ENCODE measurements at places on chromosomes 11 and 22.
A peak's percentile ranks its signal among the peaks of the same experiment; 100 is the strongest.

- DNase-seq = no peak
Measured at GRCh38 chr11:40285558-40285957, 1173.9 kb downstream of the LRRC4C start.

GRCh38 chr22:23774114-23774921, 1.7 kb downstream of the MMP11 start:
- no peak for DNase-seq

DNA sequence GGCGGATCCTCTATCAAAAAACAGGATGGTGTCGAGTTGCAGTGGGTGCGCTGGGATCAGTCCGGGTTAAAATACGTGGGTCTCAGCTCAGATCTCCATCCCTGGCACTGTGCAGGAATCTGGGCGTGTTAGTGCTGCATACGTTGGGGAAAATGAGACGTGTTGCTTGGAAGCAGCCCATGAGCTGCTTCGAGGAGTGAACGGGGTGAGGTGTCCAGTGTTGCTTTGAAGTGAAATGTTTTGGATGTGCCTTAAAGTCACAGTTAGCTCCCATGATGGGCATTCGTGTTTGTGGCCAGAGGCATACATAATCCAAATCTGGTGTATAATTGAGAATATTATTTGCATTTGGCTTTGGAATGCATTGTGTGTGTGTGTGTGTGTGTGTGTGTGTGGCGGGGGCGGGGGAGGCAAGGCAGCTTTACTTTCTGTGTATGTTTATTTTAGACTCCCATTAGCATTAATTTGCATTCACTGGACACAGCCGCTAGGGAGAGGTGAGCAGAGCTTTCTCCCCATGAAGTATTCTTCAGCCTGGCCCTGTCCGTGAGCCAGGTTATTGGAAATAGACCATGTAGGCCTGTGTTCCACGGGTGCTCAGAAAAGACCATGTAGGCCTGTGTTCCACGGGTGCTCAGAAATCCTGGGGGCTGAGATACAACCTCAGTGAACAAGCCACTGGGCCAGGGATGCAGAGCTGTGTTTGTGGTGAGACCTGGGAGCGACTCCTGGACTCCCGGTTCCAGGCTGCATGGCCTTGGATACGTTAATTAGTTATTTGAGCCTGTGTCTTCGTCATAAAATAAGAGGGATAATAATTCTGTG, 134.6 kb downstream of the ST3GAL4 start:
- DNase-seq = no peak

- DNase-seq = no peak
Measured at GRCh38 chr11:74325649-74326645, 14.5 kb upstream of the P4HA3 start.

DNA sequence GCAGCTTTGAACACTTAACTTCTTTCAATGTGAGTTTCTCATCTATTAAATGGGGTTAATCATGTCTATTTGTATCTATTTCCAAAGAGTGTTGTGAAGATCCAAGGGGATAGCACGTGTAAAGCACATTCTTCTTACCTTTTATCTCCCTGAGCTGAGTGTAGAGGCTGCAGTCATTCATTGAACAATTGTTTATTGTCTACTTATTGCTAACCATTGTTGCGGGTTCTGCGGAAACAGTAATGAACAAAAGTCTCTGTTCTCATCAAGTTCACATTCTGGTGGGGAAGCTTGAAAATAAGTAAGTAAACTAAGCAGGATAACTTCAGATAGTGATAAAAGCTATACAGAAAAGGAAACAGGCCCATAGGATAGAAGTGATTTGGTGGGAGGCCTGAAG, 27.4 kb upstream of the PLET1 start:
- DNase-seq = no peak

DNA sequence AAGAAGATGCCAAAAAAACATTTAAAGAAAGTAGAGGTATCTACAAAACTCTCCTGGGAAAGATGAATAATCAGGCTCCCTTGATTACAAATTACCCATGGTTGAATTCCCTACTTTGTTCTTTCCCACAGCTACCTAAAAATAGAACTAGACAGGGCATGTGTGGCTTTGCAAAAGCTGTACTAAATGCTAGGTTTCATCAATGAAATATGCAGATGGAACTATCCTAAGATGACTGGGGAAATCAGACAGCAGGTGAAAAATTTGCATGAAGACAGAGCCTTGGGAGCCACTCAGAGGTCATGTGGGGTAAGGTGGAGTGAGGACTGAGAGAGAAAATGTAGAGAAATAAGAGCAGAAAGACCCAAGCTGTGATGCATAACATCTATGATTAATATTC, 14.7 kb downstream of the LAYN start:
- DNase-seq = no peak

- no peak for DNase-seq
Measured at GRCh38 chr11:73965764-73966121, 14.9 kb downstream of the DNAJB13 start.

DNA sequence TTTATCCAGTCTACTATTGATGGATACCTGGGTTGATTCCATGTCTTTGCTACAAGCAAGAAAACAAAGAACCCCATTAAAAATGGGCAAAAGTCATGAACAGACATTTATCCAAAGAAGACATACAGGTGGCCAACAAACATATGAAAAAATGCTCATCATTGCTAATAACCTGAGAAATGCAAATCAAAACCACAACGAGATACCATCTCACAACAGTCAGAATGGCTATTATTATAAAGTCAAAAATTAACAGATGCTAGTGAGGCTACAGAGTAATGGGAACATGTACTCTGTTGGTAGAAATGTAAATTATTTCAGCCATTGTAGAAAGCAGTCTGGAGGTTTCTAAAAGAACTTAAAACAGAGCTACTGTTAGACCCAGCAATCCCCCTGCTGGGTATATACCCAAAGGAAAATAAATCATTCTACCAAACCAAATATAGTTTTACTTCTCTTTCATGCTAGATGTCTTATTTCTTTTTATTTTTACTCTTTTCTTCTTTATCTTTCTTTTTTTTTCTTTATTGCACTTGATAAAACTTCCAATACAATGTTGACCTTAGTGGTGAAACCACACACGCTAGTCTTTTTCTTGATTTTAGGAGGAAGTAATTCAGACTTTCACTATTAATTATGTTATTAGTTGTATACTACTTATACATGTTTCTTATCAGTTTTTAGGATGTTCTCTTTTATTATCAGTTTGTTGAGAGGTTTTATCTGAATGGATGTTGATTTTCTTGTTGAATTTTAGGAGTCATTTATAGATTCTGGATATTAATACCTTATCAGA, 14.3 kb downstream of the TRIM22 start:
- DNase-seq = no peak

- DNase-seq = no peak
Measured at GRCh38 chr11:36974771-36975170, 376.7 kb upstream of the RAG2 start.

- no peak for DNase-seq
Measured at GRCh38 chr11:113670149-113670830, 35.8 kb downstream of the TMPRSS5 start.

DNA sequence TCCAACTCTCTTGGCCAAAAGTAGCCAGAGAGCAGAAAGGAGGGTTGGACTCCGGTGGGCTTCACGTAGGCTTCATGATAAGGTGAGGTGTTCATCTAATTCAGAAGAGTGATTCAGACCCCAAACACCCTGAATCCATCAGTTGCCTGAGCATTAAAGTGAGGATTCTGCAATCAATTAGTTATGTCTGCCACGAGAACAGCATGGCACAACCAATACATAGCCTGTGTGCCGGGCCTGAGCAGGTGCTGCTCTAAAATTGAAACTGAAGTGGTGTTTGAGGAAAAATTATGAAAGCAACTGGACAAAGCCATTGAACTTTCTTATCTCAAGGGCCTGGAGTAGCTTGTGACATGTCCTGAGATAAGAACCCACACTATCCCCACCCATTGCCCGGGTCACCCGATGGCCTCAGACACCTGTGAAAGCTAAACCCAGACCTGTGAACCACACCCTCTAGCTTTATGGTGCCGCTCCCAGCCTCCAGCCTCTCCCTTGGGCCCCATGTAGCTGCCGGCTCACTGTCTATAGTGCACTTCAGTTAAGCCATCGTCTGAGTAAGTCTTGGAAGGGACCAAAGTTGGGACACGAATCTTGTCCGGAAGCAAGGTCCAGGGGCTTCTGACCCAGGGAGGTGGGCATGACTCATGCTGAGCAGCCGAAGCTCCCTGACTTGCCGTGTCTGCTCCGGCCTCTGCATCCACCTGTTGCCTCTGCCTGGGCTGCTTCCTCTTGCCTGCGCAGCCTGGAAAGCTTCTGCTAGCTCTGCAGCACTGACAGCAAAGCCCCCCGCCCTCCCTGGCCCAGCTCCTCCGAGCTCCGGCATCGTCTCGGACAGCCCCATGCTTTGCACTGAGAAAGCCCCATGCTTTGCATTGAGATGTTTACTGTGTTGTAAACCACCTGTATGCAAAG, 5.7 kb upstream of the MYEOV start:
- no peak for DNase-seq

DNA sequence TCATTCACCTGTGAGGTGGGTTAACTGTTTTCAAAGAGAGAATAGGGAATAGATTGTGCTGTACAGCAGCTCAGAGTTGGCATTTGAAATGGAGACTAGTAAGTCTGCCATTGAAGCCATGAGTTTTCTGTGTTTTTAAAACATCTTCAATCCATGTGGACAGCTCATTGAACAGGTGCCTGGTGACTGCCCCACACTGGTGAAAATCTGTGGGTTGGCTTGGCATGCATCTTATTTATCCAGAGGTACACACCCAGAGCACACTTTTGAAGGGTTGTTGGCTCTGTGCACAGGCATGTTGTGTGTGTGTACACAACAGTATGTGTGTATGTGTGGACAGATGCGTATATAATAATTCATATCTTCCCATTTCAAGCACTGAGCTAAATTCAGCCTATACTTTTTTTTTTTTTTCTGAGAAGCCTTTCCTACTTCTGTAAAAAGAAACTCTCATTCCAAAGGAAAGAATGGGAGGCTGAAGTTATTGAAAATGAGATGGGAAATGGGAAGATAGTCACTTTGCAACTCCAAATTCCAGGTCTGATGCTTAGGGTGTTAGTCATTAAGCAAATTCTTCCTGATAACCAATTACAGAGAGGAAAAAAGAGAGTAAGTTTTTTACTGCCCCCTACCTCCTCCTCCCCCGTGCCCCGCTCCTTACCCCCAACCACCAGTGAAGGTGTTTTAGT, 7.0 kb upstream of the LYVE1 start:
- DNase-seq = no peak

DNA sequence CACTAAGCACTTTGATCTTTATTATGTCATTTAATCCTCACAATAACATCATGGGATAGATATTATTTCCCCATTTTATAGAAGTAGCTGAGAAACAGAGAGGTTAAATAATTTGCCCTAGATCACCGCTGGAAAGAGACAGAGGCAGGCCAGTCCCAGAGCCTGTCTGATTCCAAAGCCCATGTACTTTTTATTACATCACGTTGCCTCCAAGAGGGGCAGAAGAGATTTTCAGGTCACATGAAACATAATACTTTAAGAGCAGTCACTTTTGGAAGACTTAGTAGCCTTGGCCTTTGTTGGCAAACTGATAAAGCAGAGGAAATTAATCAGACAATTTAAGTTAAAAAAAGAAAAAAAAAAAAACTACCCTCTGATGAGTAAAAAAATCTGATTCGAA, 200.2 kb upstream of the ARHGAP20 start:
- no peak for DNase-seq

GRCh38 chr22:27331526-27332281, 469.9 kb downstream of the MN1 start:
- no peak for DNase-seq

DNA sequence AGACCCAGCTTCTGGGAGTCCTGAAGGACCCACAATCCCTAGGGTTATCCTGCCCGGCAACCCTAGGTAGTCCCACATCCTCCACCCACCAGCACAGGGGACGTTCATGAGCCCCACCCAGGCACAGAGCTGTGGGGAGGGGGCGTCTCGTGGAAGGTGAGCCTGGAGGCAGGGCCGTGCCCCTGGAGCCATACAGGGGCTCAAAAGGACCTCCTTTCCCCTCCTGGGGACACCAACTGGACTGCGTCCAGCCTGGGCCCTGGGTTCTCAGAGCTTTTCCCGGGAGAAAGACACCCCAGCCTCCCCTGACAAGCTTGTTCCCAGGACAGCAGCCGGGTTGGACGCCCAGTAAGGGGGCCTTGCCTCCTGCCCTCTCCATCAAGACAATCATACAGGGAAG, 78.4 kb downstream of the BRD1 start:
- no peak for DNase-seq

- DNase-seq = no peak
Measured at GRCh38 chr11:4039011-4039410, 55.6 kb upstream of the RRM1 start.

- DNase-seq = no peak
Measured at GRCh38 chr11:9982796-9983579, 311.0 kb downstream of the SBF2 start.

GRCh38 chr22:37051391-37052385, at the start of gene KCTD17:
Gene KCTD17, plus strand, starts transcription at chr22:37051742. Its CDS starts 19 bp downstream, at chr22:37051761.
- peak; percentile 70 for DNase-seq

- DNase-seq = no peak
Measured at GRCh38 chr22:39947220-39948216, 12.7 kb upstream of the TMA7B start.

DNA sequence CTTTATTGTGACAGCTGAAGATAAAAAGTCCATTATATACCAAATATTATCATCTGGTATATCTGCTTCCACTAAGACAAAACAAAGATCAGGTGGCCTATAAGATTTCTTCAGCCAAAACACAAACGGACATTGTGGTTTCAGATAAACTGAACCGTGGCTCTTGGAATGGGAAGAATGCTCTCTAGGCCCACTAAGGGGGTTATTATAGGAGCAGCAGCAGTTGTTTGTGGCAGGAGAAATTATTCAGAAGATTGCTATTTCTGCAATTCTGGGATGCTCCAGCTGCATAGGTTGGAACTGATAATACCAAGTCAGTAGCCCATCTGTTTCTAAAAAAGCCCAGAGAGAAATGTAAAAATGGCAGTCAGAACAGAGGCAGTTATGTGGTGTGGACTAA, 145.3 kb downstream of the NCAM1 start:
- DNase-seq = no peak

DNA sequence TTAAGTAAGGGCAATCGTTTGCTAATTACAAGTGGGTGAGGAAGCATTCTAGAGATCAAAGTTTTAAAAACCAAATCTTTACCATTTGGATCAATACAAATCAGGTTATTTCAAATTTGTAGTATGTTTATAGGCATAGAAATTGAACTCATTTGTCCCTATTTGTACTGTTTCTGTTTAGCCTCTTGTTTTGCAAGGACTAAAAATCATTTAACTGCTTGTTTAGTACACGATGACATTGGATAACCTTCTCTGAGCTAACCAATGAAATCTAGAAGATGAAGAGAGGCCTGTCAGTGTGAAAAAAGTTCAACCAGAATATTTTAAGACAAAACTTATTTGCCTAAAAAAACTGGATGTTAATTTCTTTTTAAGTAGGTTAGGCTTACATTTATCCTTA, 40.0 kb downstream of the ZC3H12C start:
- DNase-seq = no peak

DNA sequence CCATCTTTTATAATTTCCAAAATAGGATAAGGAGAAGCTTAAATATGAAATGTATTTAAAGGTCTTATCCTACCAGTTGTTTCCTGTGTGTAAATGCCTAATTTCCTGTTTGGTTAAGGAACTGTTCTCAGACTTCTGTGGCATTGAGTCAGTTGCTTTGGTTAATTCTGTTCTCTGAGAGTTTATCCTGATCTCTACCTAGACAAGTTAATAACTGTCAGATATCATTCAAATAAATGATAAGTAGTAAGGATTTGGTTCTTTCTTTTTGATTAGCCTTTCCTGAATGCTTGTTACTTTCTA, 39.5 kb downstream of the CTNND1 start:
- no peak for DNase-seq

Data from activated T-helper 1 cell treated with anti-CD3 and anti-CD28 coated beads, Interleukin-2, amount 50 U/mL, for 16 hours (primary cell).